Fibroblast of lung (primary cell): ENCODE measurements at places on chromosomes 12 and 14. TPM values are rescaled to one million over a fixed set of nuclear protein-coding genes. Genes with fewer than 3 reads are reported as not detected.

Gene PLEK2
- total RNA-seq: 0.17 and 0.51 TPM in 2 replicates

Gene CSRP2
- 36.7 and 56.8 TPM in 2 replicates for total RNA-seq

Gene PKP2
- total RNA-seq: under 0.01 TPM in 2 replicates

Gene FAIM2
- total RNA-seq: 0.50 and 3.6 TPM in 2 replicates

Gene ERP27
- total RNA-seq: 0.17 TPM in 1 of 2 replicates, not detected in the other

Gene KRT83
- total RNA-seq: not detected in 2 replicates

Gene STON2
- 34.9 and 52.5 TPM in 2 replicates for total RNA-seq

Gene LRRIQ1
- under 0.01 TPM in 2 replicates for total RNA-seq

Gene ST8SIA1
- total RNA-seq: 5.9 and 23.9 TPM in 2 replicates

Gene KRT85
- not detected in 2 replicates for total RNA-seq

Gene TRHDE
- total RNA-seq: 5.9 and 7.3 TPM in 2 replicates
